Activated CD4-positive, alpha-beta T cell treated with anti-CD3 and anti-CD28 coated beads, Interleukin-2, amount 10 ng/mL, durations not matched to agents 7 days and 5 days (primary cell): ENCODE measurements at places on chromosomes 16 and 17. TPM values are rescaled to one million over a fixed set of nuclear protein-coding genes. Genes with fewer than 3 reads are reported as not detected.

The SBK1 gene
- total RNA-seq, result 17.9 TPM

The C1QTNF1 gene
- not detected for total RNA-seq

The KRTAP4-9 gene
- total RNA-seq, result not detected

The NHERF2 gene
- 1.1 TPM for total RNA-seq

The MSLN gene
- total RNA-seq, result not detected

The HBZ gene
- total RNA-seq, result not detected

The CDH5 gene
- total RNA-seq, result not detected

The HCRT gene
- not detected for total RNA-seq

The ANKRD13B gene
- 12.8 TPM for total RNA-seq

The KRTAP3-1 gene
- total RNA-seq, result not detected

The OR4D1 gene
- 0.77 TPM for total RNA-seq

The SLC12A3 gene
- not detected for total RNA-seq

The C16orf95 gene
- 7.3 TPM for total RNA-seq

The ADORA2B gene
- total RNA-seq, result 0.29 TPM
